ENCODE measurements at places on chromosomes 3 and 15. TPM values are rescaled to one million over a fixed set of nuclear protein-coding genes. Genes with fewer than 3 reads are reported as not detected.

The CTXN2 gene
- not detected for polyA plus RNA-seq

The GNL3 gene
- 82.6 TPM for polyA plus RNA-seq

The BMF gene
- 15.9 TPM for polyA plus RNA-seq

The CPEB1 gene
- 1.9 TPM for polyA plus RNA-seq

The CNTN3 gene
- 4.1 TPM for polyA plus RNA-seq

DNA sequence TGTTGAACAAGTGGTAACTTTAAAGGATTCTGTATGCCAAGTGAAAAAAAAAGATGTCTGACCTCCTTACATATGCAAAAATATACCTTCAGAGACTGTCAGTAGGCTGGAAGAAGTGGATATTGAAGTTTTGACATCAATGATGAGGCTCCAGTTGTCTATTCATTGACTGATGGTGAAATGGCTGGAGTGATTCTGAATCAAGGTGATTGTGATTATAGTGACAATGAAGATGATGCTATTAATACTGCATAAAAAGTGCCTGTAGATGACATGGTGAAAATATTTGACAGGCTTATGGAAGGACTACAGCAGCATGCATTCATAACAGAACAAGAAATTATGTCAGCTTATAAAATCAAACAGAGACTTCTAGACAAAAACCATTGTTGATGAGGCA is 4.1 kb downstream of the CCR8 start:
- no peaks in the 10 kb centered on the region for H3K27me3 ChIP-seq
- DNase-seq: no peak
- no peaks in the 10 kb centered on the region for H3K36me3 ChIP-seq
- H3K4me3 ChIP-seq: no peak overlapping the region
- H3K4me1 ChIP-seq: no peaks in the 10 kb centered on the region

DNA sequence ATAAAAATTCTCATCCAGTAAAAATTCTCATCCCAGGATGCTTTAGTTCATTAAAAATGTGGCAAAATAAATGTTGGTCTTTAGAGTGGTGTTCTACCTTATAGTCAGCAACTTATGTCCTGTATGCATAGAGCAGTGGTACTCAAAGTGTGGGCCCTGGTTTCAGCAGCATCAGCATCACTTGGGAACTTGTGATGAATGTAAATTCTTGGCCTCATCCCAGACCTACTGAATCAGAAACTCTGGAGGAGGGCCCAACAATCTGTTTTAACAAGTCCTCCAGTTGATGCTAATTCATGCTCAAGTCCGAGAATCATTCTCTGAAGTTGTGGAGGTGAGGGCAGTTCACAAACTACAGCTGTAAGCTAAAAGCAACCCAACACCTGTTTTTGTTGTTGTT is 307.3 kb upstream of the SATB1 start:
- no peaks in the 10 kb centered on the region for H3K27me3 ChIP-seq
- DNase-seq: no peak
- H3K36me3 ChIP-seq: no peaks in the 10 kb centered on the region
- H3K4me3 ChIP-seq: no peak overlapping the region
